Neural crest cell (in vitro differentiated cells): ENCODE measurements at places on chromosomes 2 and 18. TPM values are rescaled to one million over a fixed set of nuclear protein-coding genes. Genes with fewer than 3 reads are reported as not detected.

Gene HAAO
- total RNA-seq: 3.5 and 4.9 TPM in 2 replicates

DNA sequence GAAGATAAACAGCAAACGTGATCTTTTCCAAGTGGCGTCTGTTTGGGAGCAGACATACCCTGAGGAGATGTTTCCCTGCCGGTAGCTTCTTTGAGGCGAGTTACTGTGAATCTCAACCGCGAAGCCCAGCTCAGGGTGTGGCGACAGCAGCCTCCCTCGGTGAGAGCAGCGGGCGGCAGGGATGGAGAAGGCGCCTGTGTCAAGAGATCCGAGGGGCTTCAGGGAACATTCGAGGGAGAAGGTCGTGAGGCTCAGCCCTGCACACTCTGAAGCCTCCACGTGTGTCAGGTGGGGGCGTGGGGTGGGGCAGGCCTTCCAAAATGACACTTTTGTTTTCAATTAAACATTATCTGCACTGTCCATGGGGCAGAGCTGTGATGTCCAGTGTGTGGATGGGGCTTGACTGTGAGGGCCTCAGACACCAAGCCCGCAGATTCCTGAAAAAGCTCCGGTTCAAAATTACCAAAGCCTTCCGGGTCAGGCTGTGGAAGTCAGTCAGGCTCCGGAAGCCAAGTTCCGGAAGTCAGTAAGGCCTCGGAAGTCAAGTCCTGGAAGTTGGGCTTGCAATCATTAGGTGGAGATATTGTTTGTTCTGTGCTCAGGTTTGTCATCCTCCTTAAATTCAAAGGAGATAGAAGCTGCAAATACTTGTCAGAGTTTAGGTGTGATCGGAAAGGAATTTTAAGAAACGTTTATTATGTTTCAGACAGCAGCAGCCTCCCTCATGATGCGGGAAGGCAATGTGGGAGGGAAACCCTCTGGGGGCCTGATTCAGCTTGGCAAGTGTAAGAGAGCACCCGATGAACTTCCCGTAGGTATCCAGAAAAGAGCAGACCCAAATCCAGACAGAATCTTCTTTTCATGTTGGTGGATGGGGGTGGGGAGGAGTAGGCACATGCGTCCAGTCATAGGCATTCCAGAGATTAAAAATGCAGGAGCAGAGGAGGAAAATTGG is 20.7 kb downstream of the SMIM21 start:
- DNase-seq: no peak

DNA sequence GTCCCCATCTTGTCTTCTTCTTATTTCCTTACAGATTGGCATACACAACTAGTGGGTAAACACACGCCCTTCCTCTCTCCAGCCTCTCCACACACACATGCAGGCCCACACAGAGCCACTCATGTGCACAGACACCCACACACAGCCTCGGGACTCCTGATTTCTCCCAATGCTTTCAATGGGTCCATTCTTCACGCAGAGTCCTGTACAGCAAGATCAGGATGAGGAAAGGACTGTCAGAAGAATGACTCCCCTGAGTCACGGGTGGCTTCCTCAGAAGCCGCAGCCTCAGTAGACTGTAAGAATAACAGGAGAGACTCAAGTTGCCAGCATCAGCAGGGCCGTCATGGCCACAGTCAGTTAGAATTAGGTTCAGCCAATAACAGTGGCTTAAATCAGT is 109.1 kb upstream of the GLI2 start:
- no peak for DNase-seq

- no peak for DNase-seq
These were observed 132.1 kb downstream of the TCF4 start for GRCh38 chr18:55455938-55456337.

Gene PRSS56
- 52.4 and 54.2 TPM in 2 replicates for total RNA-seq

DNA sequence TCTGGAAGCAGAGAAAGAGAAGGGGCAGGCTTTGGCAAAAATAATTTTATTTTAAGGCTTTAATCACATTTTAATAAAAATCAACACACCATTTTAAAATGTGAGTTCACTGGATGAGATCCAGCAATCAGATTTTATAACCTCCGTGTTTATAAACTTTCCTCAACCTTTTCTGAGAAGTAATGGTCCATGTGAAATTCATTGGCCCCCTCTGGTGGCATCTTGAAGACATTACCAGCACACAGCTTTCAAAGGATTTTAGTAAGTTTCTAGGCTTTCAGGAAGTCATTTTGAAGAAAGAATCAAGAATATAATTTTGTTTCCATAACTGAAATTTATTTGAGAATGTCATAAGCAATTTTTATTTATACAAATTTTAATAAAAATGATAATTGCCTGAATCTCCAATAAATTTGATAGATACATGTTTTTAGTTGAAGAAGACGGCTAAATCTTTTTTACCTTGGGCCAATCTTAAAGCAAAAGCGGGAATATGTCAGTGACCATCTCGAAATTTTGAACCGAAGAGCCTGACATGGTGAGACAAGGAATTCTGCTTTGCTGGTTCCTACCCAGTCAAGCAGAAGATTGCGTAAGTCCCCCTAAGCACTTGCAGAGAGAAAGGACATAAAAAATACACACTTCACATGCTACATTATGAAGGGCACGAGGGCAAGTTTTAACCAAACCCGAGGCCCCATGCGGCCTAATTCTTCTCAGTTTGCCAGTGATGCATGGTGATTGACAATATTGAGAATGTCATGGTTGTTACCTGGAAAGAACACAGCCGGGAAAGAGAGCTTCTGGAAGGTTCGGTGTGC is 128.4 kb upstream of the CBLN2 start:
- DNase-seq: no peak

DNA sequence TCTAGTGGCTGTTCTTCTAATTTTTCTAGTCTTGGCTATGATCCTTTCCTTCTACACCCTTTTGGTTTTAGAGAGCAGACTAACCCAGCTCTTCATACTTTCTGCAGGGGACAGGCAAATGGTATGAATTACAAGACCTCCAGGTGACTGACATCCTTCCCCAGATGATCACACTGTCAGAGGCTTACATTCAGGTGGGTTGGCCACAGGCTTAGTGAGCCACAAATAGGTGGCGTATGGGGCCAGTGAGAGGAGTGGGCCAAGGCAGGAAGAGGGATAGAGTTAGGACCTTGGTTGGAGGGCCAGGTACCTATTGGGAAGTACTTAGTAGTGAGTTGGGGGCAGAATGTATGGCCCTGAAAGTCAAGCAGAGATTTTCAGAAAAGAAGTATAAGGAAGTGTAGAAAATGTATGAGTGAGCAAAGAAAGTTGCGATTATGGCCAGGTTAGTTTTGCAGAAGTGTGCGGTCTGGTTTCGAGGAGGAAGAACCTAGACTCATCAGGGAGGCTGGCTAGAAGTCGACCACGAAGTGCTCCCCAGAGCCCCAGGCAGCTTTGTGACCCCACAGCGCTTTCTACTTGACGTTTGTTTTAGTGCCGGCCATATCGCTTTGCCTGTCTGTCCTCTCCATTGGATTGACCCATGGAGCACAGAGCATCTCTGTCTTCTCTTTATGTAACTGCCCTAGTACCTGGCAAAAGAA is 20.0 kb downstream of the SFTPB start:
- no peak for DNase-seq

GRCh38 chr2:27828305-27828704 is 56.8 kb downstream of the MRPL33 start:
- DNase-seq: no peak

Gene B3GNT7
- 0.61 and 0.79 TPM in 2 replicates for total RNA-seq

Gene SERPINB3
- total RNA-seq: not detected in 2 replicates

GRCh38 chr2:173187941-173188788 is 112.5 kb downstream of the MAP3K20 start:
- DNase-seq: no peak

DNA sequence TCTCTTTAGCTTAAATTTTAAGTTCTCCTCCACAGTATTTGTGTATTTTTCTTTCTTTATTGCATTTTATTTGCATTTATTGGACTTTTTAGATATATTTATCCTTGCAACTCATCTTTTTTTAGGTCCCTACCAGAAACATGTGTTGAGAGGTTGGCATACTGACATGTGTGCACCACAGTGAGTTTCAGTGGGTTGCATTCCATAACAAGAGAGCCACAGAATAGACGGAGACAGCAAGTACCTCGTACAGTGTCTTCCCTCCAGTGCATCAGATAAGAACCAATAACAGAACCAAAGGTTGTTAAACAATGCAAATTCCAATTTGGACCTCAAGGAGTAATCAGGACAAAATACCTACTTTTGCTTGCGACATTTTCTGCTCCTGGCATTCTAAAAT is 111.9 kb downstream of the DNAH7 start:
- no peak for DNase-seq

Gene DPP10
- total RNA-seq: 2.1 and 3.0 TPM in 2 replicates

DNA sequence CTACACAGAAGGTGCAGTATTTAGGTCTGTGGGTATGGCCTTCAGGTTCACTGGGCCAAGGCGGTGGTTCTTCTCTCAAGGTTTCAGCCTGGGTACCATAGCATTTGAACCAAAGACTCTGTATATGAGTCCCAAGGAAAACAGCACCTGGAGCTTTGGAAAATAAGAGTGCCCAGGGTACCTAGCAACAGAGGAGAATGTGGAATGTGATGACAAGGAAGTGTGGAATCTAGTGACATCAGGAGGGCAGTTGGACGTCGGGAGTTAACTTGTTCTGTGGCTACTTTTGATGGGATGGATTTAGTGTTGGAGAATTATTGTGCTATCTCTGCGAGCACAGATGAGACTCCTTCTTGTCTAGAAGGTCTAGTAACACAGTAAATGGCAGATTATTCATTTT is 201.2 kb downstream of the NOL4 start:
- DNase-seq: no peak

GRCh38 chr2:64980183-64980582 is 9.0 kb upstream of the SLC1A4 start:
- no peak for DNase-seq

- no peak for DNase-seq
These were observed 101.5 kb downstream of the CPS1 start for GRCh38 chr2:210657874-210658273.

Gene FAM110C
- total RNA-seq: 0.07 and 0.09 TPM in 2 replicates

DNA sequence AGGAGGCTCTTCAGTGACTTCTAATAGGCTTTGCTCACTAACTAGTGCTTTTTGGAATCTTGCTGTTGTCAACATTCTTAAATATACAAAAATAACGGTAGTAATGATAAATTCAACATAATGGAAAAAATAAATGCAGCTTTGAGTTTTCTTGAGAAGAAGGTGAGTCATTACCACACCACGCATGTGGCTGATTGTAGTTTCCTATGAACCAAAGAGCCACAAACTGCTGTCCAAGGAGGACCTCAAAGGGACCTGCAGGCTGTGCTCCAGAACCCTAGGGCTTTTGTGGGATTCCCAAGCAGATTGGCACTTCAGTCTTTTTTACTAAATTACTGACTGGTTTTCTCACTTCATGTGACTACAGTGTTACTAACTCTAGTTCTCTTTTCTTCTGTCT is 66.7 kb downstream of the TPGS2 start:
- DNase-seq: no peak

Gene CSRNP3
- 28.4 and 35.1 TPM in 2 replicates for total RNA-seq

GRCh38 chr2:187581125-187581896 is 27.1 kb upstream of the TFPI start:
- peak; percentile 44 for DNase-seq

DNA sequence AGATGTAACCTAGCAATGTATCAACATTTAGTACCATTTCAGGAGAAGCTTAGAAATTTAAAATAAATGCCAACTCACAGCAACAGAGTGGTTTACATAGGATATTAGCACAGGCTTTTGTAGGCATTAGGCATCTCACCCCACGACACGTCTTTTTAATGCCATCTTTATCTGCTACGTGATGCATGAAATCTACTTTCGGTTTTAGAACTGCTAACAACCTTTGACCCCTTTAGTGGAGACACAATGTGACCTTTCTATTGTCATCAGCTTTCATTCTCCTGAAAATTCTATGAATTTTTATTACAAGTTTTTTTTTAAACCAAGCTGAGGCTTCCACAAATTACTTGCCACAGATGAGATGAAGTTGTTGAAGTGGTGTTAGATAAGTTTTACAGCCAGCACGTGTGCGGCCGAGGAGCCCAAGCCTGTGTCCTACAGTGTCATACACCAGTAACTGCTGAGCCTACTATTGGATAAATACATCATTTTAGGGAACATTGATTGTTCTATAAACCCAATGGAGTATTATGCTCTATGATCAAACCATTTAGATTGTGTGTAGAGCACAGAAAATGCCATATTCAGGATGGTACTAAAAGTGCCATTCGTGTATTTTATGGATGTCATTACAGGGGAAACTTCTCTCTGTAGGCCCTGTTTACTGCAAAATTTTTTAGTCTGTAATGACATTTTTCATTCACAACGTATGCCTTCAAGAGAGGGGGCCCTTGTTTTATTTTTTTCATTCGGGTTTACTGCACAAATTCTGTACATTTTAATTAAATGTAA is 151.6 kb downstream of the PTGR3 start:
- no peak for DNase-seq

Gene ANKRD30BL
- total RNA-seq: not detected in 2 replicates

Gene CAMKMT
- 11.4 and 11.9 TPM in 2 replicates for total RNA-seq

DNA sequence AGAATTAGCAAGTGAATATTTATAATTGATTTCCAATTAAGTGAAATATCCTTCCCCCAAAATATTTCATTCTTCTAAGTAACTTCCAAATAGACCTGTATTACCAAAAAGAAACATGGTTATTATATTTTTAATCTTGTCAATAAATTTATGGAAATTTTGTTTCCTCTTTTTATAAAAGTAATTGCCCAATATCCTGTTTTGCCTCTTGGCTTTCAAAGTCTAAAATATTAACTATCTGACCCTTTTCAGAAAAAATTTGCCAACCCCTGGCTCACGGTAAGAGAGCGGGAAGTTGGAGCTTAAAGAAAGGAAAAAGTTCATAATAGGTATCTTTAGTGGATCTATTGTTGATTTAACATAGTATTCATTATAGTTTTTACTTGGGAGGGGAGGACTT is 20.4 kb upstream of the SANBR start:
- DNase-seq: no peak

Gene CNTNAP5
- 0.56 and 1.1 TPM in 2 replicates for total RNA-seq

DNA sequence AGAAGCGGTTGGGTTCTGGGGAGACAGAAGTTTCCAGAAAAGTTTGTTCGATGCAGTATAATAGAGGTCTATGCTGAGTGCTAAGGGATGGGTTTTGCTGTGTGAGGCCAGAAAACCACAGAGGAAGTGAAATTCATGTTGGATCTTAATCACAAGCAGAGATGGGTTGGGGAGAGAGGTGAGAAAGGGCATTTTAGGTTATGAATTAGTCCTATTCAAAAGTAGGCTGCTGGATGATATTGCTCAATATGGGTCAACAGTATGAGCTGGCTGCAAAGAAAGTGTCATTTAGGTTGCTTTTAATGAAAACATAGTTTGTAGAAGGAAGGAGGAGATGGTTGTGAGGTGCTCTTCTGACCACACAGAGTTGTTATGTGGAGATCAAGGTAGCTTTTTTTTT is 118.8 kb upstream of the LHCGR start:
- no peak for DNase-seq

Gene EMILIN2
- total RNA-seq: 16.0 and 19.2 TPM in 2 replicates
